ENCODE measurements at places on chromosomes 13 and 19.

GRCh38 chr19:52190487-52191293 is 838 bp downstream of the PPP2R1A start:
- DNase-seq = no peak

DNA sequence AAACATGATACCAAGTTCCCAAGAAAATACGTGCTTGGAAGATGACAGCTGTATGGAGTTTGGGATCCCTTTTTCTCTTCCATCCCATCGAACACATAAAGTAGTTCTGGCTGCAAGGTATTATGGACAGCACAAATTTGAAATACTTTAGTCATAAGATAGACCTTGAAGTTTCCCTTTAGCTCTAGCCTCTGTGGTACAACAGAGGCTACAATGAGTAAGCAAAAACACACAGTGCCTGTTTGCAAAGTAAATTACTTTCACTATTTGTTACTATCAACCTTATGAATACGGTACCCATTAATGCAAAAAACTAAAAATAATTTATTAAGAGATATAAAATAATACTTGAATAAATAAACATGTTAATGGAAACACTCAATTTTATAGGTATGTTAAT is 21.0 kb upstream of the LRCH1 start:
- no peak for DNase-seq

DNA sequence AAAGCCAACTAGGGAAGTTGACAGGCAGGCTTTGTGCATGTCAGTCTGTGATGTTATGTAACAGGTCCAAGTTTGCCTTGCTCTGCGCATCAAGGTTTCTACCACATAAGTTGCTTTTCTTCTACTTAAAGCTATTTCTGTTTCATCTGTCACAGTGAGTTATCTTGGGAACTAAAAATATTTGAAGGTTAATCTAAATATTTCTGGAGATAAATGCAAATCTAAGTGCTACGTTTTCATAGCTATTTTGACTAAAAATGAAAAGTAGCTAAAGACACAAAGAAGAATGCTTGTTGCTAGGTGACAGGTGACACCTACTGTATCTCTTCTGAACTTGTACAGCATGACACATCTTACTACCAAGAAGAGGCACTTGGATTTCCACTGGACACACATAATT is 135.6 kb downstream of the KLF12 start:
- DNase-seq = no peak

DNA sequence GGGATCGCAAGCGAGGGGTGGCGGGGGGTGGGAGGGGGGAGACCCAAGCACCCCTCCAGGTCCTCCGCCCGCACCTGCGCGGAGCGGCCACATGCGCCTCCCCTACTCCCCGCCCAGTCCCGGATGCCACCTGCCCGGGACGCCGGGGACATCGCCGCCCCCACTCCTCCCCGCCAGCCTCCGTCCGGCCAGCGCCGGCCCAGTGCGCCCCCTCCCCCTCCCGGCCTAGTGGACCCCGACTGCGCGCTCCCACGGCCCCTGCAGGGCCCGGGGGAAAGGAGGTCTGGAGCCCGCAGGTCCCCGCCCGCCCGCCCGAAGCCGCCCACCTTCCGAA is 263 bp downstream of the RHPN2 start:
- no peak for DNase-seq

- no peak for DNase-seq
Observed at GRCh38 chr19:33231511-33231910, 5.9 kb upstream of the SLC7A10 start.

DNA sequence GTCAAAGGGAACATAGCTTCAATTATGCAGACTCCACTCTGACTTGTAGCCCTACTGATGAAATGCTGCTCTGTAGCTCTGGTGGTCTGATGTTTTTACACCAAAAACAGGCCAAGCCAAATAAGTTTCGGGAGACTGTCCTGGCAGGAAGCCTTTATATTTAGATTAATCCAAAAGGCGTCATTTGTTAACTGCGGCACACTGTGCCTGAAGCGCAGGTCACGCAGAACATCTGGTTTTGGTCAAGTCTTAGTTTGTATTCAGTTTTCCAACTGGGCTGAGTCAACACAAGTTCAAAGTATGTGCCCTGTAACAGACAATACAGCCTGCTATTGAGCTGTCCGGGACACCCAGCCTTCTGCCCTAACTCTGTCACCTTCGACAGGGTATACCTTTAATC is 154.6 kb upstream of the IPO5 start:
- no peak for DNase-seq

DNA sequence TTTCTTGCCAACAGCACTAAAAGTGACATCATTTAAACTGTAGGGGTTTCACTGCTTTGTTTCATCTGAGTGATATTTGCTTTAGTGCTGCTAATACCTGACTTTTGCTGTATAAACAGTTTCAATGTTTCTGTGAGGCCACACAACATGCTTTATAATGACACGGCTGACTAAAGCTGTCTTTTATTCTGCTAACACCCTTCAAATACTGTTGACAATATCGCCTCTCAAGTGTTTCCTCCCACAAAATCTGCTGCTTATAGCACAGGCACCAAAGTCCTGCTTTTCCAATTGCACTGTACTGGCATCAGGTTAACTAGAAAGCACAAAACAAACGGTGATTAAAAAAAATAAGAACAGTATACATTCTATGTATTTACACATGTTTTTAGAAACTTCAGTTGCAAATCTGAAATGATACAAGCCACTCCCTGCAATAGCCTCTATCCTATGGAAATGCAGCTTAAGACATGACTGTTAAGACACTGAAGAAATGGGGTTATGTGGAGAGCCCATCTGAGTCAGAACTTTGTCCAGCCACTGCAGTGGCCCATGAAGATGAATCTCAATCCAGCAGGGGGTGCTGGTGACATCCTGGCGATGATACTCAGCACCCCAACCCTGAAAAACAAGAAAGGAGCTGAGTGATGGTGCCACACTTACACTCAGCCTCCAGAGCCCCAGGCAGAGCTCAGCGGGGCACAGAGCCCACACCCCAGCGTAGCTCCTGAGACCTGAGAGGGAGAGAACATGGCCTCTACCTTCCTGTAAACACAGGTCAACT is 29.4 kb downstream of the RFXAP start:
- no peak for DNase-seq

DNA sequence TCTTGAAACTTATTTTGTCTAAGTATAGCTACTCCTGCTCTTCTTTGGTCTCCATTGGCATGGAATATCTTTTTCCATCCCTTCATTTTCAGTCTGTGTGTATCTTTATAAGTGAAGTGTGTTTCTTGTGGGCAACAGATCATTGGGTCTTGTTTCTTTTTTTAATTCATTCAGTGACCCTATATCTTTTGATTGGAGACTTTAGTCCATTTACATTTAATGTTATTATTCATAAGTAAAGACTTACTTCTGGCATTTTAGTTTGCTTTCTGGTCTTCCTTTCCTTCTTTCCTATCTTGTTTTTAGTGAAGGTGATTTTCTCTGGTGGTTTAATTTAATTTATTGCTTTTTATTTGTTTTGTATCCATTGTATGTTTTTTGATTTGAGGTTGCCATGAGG is 19.8 kb downstream of the CD70 start:
- DNase-seq = no peak

- DNase-seq = no peak
Observed at GRCh38 chr19:2329501-2329916, 1.0 kb downstream of the SPPL2B start.

DNA sequence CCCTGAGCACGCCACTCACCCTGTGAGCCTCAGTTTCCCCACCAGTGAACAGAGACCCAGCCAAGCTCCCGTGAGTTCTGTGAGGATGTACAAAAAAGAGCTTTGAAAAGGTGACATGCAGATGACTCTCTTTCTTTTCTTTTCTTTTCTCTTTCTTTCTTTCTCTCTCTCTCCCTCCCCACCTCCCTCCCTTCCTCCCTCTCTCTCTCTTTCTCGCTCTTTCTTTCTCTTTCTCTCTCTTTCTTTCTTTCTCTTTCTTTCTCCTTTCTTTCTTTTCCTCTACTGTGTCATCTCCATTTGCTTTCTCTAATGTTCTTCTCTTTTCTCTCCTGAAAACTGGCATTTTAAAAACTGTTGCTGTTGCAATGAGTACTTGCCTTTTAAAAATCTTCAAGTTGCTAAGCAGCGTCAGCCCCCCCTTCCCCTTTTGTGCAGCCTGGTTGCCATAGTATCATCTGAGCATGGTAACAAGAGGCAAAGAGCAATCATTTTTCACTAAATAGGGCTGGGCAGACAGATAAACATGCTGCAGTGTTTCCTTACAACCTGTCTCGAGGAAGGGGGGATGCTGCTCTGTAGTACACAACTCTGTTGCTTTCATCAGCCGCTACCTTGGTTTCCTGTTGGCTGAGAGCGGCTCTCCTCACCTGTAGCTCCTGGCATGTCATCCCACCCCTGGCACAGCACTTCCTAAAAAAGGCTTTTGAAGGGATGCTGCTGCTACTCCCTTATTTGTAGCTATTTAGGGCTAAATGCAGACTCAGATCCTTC is 108.7 kb upstream of the MBNL2 start:
- DNase-seq = no peak

DNA sequence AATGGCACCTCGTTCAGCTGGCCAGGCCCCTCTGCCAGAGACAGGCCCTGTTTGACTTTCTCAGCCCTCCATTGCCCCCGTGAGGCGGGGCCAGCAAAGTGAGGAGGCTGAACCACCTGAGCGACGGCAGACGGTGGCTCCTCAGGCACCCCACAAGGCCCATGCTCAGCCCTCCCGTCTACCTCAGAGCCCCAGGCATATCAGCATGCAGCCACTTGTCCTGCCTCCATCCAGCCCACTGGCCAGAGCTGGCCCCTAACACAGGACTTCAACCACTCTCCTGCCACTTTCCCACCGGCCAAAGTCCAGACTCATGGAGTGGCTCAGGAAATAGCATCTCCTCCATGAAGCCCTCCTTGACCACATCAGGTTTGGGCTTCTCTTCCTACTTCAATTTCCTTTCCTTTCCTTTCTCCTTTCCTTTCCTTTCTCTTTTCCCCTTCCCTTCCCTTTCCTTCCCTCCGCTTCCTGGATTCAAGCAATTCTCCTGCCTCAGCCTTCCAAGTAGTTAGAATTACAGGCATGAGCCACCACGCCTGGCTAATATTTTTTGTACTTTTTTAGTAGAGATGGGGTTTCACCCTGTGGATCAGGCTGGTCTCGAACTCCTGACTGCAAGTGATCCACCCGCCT is 9.3 kb downstream of the SLC7A10 start:
- no peak for DNase-seq

- no peak for DNase-seq
Observed at GRCh38 chr19:28980236-28980868, 232.6 kb downstream of the UQCRFS1 start.

DNA sequence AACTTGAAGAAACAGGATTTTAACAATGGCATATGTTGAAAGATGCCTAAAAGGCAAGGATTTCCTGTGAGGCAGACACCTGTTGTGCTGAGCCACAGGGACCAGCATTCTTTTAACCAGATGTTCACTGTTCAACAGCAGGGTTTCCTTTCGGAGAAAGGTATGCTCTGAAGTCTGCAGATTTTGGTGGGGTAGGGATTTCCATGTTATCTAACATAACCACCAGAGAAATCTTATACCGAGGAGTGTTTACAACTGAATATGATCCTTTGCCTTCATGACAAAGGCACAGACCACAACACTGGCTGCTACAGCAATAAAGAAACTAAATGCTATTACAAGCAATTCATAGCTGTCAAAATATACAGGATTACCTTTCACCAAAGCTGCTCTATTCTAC is 48.1 kb downstream of the MPHOSPH8 start:
- DNase-seq = no peak

DNA sequence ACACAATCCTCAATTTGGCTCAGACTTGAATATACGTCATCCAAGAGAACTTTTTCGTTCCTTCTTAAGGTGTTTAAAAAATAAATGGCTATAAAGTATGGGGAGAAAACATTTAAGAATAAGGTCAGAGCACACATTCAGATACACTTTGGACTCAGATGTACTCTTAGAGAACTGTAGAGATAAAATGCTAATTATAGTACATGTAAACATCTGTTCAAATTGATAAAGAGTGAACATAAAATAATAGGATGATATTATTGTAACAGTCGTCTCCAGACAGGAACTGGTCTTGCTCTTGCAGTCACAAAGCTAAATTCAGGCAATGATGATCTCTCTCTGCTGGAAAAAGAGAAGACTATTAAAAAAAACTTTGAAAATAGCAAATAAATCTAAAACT is 91.4 kb downstream of the RBM26 start:
- no peak for DNase-seq

- no peak for DNase-seq
Observed at GRCh38 chr13:102965802-102966201, 100.4 kb downstream of the SLC10A2 start.

DNA sequence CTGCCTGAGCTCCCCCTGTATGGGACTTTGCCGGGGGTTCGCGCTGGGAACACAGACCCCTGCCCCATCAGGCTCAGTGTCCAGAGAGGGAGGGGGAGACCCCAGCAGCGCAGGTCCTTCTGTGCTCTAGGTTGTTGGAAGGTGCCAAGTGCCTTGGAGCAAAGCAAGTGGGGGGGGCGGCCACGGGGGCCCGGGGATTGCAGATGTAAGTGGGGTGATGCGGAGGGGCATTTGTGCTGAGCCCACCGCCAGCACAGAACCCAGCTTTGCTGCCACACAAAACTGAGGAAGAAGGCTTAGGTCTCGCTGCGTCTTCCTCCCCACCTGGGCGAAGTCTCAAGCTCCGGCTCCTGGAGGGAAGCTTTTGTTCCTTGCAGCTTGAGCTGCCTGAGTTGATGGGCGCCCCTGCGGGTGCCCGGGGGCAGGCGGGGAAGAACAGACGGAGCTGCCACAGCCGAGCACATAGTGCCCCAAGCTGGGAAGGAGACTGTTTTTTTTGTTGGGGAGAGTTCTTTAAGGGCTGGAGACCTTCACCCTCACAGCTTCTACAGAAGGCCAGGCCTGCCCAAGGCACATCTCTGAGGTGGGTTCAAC is 1.5 kb upstream of the NTN5 start:
- DNase-seq = no peak

DNA sequence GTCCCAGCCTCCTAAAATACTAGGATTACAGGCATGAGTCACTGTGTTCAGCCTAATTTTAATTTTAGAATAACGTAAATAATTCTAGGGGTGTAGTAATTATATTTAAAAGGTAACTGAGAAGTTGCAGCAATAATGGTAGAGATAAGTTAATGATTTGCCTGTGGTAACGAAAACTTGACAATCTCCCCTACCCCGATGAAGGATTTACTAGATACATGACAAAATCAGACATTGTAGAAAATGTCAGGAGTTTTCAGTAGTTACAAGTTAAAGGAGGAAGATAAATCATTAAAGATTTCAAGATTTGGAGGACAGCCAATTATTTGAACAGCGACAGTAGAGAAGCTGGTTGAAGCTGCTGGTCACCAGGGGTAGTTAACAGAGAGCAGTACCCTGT is 652.2 kb upstream of the PCDH20 start:
- DNase-seq = no peak

Measured in LoVo (cell line).